Memory B cell (primary cell): ENCODE measurements at places on chromosomes 6 and 20.

- no peak overlapping the region for H3K4me3 ChIP-seq
- DNase-seq: peak; percentile 11
- H3K27me3 ChIP-seq: no peaks in the 10 kb centered on the region
- peaks cover 6% of the 10 kb centered on the region for H3K4me1 ChIP-seq
Measured at GRCh38 chr20:34473262-34473883, 42.8 kb upstream of the DYNLRB1 start.

DNA sequence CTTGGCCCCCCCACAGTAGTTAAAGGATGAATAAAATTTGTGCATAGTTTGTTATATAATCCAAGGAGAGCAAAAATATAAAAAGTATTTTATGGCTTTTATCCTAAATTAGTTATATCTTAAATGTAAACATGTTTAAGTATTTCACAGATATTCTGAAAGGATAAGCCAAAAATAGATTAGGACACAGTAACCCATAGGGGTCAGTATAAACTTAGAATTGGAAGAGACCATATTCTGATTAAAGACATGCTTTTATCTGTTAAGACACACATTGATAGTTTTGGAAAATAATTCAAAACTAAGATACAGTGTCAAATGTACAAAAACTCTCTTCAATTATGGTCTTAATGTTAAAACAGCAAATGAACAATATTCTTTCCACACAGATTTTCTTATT, 4.5 kb upstream of the SERINC1 start:
- H3K4me3 ChIP-seq: no peak overlapping the region
- H3K27ac ChIP-seq: no peak overlapping the region
- no peaks in the 10 kb centered on the region for H3K4me1 ChIP-seq
- DNase-seq: no peak
- H3K27me3 ChIP-seq: no peaks in the 10 kb centered on the region

DNA sequence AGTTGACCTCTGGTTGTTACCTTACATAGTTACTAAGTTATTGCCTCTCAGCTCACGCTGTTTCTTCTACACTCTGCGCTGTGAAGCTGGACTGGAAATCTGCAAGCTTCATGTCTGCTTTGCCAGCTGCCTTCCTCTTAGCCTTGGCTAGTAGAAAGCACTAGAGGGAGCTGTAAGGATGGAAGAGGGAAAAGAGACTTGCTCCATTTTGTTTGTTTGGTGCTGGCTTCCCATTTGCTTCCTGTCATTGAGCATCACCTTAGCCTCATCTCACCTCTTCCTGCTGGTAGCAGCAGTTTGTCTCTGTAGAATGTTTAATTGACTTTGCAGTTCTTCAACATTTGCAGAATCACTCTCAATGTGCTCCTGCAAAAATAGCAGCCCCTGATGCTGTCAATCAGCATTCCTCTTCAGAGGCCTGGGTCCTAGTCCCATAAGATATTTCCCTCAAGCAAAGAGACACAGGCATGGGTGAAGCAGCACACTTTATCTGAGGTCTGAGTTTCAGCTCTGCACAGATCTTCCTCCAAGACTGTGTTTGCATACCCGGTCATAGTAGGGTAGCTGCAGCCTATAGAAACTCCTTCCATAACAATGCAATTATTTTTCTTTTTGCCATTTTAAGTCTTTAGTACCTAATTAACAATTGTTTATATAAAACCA, 302.2 kb upstream of the EPHA7 start:
- no peaks in the 10 kb centered on the region for H3K27me3 ChIP-seq
- DNase-seq: no peak
- H3K36me3 ChIP-seq: no peaks in the 10 kb centered on the region
- no peak overlapping the region for H3K27ac ChIP-seq

GRCh38 chr6:88952065-88952704, 11.2 kb downstream of the RNGTT start:
- no peak for DNase-seq
- no peak overlapping the region for H3K4me3 ChIP-seq
- peaks cover 36% of the 10 kb centered on the region for H3K36me3 ChIP-seq
- H3K27me3 ChIP-seq: no peaks in the 10 kb centered on the region
- peaks cover 16% of the 10 kb centered on the region for H3K4me1 ChIP-seq

- DNase-seq: no peak
- no peaks in the 10 kb centered on the region for H3K36me3 ChIP-seq
Measured at GRCh38 chr6:120198033-120198432, 848.5 kb upstream of the MAN1A1 start.

DNA sequence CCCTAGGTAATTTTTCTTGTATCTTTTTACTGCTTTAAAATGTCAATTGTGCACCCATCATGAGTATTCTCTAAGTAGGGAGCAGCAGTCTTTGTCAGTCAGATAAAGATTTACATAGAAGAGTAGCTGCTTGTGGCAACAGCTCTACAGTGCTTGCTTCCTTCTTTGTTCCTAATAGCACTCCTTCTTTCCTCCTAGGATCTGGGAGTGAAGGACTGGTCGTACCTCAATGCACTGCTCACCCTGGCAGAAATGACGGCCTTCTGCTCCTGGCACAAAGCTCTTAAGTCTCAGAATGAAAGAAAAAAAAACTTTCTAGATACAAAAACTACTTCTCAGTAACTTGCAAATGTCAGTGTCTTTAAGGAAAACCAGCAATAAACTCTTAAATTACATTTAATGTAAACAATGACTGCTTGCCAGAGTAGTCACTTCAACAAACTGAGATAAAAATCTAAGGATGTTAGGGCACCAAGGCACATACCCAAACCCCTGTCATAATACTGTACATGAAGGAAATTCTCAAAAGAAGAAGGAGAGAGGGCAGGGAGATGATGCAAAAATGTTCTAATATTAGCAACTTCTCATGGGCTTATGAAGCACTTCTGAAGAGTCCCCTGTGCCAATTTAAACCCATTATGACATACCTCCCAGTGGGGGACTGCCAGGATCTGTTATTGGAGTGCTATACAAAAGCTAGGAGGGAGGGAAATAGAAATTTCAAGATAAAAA, 34.0 kb downstream of the NCOA6 start:
- no peak overlapping the region for H3K27ac ChIP-seq
- peaks cover 4% of the 10 kb centered on the region for H3K36me3 ChIP-seq
- peaks cover 5% of the 10 kb centered on the region for H3K4me1 ChIP-seq
- no peaks in the 10 kb centered on the region for H3K27me3 ChIP-seq
- no peak overlapping the region for H3K4me3 ChIP-seq
